ENCODE measurements at places on chromosomes 2 and 18. TPM values are rescaled to one million over a fixed set of nuclear protein-coding genes. Genes with fewer than 3 reads are reported as not detected.
A peak's percentile ranks its signal among the peaks of the same experiment; 100 is the strongest.

DNA sequence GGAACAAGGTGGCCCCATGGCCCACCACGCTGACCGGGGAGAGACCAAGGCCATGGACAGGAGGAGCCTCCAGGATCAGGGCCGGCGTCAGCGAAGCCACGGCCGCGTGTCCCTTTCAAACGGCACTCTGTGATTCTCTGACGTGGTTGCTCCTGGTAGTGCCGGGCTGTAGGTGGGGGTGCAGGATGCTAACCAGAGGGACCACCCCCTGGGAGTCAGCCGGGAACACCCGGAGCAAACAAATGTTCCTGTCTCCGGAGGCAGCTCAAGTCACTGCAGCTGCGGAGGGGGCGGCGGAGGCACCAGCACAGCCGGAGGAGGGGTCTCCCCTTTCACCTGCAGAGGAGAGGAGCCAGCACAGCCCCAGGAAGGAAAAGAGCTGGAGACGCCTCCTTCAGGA lies 750.6 kb upstream of the SALL3 start:
- no peak overlapping the region for H3K4me3 ChIP-seq
- no peak overlapping the region for H3K27ac ChIP-seq
- no peak for DNase-seq
- no peaks in the 10 kb centered on the region for H3K36me3 ChIP-seq
- H3K27me3 ChIP-seq = no peaks in the 10 kb centered on the region

DNA sequence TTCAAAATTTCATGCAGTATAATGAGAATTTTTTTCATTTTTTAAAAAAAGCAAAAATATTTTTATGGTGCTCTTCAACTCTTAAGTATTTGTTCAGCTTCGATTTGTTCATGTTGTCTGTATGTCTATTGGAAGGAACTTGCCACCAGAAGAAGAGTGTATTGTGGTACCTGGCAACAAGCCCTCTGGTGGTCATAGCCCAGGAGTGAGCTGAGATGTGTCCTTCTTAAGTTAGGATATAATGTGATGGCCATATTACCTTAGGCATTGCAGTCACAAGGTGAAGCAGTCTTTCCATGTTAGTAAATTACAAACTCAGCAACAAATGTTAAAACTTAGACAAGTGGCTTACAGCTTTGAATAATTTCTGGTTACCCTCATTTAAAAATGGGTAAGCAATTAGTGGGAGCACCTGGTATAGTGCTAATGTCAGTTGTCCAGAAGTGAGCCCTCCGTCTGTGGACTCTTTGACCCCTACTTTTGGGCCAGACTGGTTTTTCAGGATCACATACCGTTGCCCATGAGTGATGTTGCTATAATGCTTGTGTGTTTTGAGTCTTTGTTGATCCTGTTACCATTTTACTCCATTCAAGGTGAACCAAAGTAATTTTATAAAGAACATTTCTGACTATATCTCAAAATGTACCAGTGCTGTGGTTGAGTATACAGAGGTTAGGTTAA lies 57.4 kb downstream of the MYO1B start:
- H3K27me3 ChIP-seq = no peaks in the 10 kb centered on the region
- no peak overlapping the region for H3K4me3 ChIP-seq
- H3K4me1 ChIP-seq = peaks cover 5% of the 10 kb centered on the region
- H3K36me3 ChIP-seq = no peaks in the 10 kb centered on the region
- no peak overlapping the region for H3K27ac ChIP-seq

DNA sequence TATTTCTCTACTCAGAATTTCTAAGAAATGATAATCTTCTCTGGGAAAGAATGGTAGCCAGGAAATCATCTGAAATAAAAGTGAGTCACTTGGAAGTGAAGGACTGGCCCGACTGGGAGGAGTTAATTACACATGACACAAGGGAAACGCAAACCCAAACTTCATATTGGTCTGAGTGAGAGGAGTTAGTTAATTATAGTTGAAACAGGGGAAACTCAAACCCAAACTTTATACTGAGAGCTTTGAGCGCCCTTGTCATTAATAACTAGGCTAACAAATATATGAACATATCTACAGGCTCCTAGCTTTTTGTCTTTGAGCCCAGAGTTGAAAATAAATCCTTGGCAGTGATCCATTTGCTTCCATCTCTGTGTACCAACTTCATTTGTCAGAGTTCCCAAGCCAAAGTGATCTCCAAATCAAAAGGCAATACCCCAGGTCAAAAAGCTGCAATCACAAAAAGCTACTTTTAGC lies 187.8 kb upstream of the COL3A1 start:
- H3K27ac ChIP-seq = peak overlapping the region; percentile 84
- DNase-seq = no peak
- no peaks in the 10 kb centered on the region for H3K27me3 ChIP-seq
- peaks cover 55% of the 10 kb centered on the region for H3K4me1 ChIP-seq
- H3K4me3 ChIP-seq = peak overlapping the region; percentile 51

DNA sequence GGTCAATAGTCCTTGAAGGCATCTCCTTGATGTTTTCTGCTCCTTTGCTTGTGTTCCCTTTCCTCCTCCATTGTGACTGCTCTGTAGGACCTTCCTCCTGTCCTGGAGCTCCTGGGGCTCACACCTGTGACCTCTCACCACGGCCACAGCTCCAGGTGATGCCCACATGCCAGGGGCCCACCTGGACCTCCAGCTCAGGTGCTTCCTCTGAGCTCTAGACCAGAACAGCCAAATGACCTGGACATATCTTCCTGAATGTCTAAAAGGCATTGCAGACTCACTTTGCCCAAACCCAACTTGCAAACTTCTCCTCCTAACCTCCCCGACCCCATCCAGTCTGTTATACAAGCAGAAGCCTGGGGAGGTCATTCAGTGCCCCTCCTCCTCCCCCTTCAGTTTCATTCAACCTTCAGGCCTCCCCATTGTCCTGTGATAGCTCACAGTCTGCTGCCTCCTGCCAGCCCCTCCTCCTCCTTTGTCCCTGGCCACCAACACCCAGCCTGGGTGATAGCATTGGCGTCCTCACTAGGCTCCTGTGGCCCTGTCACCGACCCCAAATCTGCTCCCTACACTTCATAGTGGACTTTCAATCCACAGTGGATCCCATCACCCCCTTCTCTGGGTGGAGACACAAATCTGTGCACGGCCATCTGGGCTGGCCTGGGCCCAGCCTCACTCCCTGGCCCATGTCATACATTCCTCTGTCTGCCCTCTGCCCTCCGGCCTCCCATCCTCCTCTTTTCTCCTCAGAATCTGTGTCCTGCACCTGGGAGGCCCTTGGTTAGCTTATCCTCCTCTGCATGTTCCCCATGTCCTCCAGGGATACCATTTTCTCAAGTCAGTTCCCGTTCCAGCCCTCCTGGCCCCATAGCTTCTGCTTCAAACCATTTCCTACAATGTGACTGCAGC lies 310.4 kb upstream of the HDAC4 start:
- no peak overlapping the region for H3K27ac ChIP-seq
- DNase-seq = no peak
- H3K4me3 ChIP-seq = no peak overlapping the region
- H3K27me3 ChIP-seq = no peaks in the 10 kb centered on the region
- H3K4me1 ChIP-seq = peaks cover 4% of the 10 kb centered on the region
- no peaks in the 10 kb centered on the region for H3K36me3 ChIP-seq

Gene PTPRN
- total RNA-seq = not detected

All from thoracic aorta (tissue), 2 donors.